ENCODE measurements at places on chromosomes 4 and X. TPM values are rescaled to one million over a fixed set of nuclear protein-coding genes. Genes with fewer than 3 reads are reported as not detected.

The CAMK2D gene
- total RNA-seq, result 45.1 TPM

The ENPEP gene
- total RNA-seq, result 0.15 TPM

The PHOX2B gene
- total RNA-seq, result not detected

The ARAF gene
- 33.0 TPM for total RNA-seq

The FAM9A gene
- total RNA-seq, result not detected
